Activated T-cell treated with anti-CD3 and anti-CD28 coated beads for 4 hours (primary cell): ENCODE measurements at places on chromosomes 5 and 9.

DNA sequence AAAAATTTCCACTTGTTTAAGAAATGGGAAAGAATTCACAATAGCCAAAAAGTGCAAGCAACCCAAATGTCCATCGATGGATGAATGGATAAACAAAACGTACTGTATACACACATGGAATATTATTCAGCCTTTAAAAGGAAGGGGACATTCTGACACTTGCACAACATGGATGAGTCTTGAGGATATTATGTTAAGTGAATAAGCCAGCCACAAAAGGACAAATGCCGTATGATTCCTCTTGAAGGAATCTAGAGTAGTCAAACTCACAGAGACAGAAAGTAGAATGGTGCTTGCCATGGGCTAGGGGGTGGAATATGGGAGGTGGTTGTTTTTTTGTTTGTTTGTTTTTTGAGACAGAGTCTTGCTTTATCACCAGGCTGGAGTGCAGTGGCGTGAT is 3.8 kb upstream of the ATP6V0E1 start:
- no peak for DNase-seq

- no peak for DNase-seq
These were observed 182.8 kb downstream of the SEMA5A start for GRCh38 chr5:9363026-9363425.

DNA sequence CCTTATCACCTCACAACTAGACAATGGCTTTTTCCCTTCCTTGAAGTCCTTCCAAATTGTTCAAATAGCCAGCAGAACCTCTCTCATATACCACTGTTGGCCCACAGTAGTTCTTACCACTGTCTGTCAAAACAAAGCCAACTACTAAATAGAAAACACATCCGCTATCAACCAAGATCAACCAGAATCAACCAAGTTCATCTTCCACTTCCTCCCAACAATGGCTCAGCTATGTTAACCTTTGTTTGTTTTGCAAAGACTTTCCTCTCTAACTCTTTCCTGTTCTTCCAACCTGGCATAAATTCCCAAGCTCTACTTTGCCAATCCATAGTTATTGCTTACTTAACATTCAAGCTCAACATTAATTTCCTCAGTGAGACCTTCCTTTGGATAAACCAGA is 15.2 kb downstream of the ELL2 start:
- no peak for DNase-seq

DNA sequence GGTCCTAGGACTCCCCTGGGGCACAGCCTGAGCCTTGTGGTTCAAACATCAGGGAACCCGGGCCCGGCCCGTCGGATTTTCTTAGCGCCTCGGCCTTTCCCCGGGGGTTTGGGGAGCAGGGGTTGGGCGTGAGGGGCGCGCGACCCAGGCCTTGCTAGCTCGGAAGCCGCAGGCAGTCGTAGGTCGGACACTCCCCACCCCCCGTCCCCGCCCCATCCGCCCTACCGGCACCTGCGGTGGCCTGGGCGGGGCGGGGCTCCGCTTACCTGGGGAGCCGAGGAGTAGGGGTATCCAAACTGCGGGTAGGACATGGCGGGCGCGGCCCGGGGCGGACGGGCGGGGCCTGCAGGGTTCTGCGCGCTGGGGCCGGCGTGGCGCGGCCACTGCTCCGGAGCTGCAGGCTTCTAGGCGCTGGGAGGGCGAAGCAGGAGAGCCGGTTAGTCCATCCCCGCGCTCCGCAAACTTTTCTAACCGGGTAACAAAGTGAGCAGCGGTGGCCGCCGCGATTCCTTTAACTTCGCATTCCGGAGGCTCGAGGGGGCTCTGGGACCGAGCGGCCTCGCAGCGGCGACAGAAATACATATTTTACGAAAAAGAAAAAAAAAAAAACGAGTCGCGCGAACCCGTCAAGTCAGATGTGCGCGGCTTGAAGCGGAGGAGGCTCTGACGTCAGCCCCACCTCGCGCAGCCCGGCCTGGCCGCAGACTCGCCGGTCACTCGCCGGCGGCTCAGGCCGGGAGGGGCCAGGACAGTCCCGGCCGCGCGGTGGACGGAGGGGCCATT is at the start of gene IRX4:
Gene IRX4, minus strand, starts transcription at position 589 of the 783 bp plus-strand sequence. Its CDS starts 278 bp downstream, at position 311.
- DNase-seq, result no peak

DNA sequence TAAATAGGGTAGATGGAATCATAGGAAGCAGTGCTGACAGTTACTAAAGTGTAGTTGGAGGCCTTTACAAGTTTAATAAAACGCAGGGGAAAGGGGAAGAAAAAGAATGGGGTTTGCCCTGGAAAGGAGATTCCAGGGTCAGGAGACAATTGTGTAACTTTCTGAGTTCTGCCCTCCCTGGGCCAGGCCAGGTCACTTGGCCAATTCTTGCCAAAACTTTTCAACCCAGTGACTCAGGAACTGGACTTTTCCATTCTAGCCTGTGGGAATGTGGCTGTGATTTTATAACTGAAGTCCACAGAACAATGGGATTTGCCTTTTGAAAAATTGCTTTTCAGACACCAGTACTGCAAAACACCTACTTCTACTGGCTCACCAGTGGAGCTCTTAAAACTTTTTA is 289.8 kb upstream of the ANKRD55 start:
- DNase-seq, result no peak

DNA sequence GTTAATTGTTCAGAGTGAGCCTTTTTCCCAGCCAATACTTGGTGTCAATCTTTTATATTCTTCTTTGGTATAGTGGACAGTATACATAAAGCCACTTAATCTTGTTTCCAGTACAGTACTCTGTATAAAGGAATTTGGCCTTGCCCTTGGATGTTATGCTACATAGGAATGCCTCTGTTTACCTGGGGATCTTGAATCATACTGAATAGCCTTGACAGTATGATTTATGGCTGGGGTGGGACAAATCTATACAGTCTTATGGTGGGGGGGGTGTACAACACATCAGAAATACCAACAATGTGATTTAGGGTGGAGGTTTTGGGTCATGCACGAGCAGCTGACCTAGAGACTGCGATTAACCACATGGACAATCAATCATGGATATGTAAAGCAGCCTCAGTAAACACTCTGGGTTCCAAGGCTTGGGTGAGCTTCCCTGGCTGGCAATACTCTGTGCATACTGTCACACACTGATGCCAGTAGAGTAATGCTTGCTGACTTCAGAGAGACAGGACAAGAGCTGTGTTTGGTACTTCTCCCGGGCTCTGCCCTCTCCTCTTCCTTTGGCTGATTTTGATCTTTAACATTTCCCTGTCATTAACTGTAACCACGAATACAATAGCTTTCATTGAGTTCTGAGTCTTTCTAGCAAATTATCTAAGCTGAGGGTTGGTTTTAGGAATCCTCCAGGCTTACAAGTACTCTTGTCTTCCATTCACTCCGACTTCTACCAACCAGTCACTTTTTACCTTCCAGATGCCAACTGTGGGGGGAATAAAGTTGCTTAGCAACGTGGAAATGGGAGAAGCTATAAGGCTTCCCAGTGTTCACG is 84.6 kb downstream of the IARS1 start:
- DNase-seq, result no peak

GRCh38 chr5:5116956-5117355 is 23.2 kb upstream of the ADAMTS16 start:
- no peak for DNase-seq

DNA sequence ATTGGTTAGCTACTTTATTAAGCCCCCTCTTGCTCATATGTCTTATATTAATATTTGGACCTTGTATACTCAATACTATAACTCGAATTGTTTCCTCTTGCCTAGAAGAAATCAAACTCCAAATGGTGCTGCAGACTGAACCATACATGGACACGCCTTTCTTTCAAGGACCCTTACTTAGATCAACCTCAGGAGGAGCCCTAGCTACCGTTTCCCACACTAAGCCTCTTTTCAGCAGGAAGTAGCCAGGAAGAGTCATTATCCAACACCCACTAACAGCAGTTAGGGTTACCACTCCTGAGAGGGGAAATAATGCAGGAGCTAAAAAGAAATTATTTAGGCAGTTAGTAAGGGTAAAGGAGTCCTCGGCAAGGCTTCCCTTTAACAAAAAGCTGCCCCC is 243.8 kb upstream of the PUM3 start:
- DNase-seq, result no peak

DNA sequence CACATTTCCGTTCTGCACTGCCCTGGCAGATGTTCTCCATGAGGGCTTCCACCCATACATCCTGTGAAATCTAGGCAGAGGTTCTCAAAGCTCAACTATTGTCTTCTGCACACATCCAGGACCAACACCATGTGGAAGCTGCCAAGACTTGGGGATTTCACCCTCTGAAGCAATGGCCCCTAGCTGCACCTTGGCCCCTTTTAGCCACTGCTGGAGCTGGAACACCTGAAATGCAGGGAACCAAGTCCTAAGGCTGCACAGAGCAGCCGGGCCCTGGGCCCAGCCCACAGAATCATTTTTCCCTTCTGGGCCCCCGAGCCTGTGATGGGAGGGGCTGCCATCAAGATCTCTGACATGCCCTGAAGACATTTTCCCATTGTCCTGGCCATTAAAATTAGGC is 228.7 kb downstream of the ANXA1 start:
- no peak for DNase-seq

- no peak for DNase-seq
These were observed 321.4 kb upstream of the WWC1 start for GRCh38 chr5:167969998-167970397.

- no peak for DNase-seq
These were observed 282.8 kb upstream of the DAP start for GRCh38 chr5:11043881-11044280.

DNA sequence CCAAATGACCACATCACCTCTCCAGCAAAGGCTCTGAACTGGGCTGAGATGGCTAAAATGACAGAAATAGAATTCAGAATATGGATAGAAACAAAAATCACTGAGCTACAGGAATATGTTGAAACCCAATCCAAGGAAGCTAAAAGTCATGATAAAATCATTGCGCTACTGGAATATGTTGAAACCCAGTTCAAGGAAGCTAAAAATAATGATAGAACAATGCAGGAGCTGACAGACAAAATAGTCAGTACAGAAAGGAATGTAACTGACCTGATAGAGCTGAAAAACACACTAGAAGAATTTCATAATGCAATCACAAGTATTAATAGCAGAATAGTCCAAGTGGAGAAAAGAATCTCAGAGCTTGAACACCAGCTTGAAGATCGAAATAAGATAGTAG is 394.9 kb upstream of the GRAMD2B start:
- no peak for DNase-seq

- DNase-seq, result no peak
These were observed 193.8 kb downstream of the CFAP90 start for GRCh38 chr5:7657153-7657552.

DNA sequence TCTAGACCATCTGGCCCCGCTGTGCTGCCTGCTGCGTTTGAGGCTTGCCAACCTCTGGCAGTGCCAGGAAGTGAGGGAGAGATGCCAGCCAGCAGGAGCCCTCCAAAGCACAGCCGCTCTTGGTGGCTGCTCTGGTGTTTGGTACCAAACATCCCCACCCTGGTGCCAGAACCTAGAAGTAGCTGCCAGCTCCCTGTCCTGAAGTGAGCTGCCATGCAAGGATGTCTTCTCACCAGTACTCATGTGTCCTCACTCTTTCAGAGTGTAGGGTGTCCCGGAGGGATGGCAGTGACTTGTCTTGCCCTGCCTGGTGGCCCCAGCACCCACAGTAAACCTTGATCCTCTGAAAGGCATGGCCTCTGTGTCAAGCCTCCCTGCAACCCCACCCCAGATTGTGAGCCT is 43.4 kb downstream of the AMBP start:
- no peak for DNase-seq

GRCh38 chr9:80507611-80508010 is 935.8 kb downstream of the TLE4 start:
- DNase-seq, result no peak
